ENCODE measurements at places on chromosomes 2 and 18. TPM values are rescaled to one million over a fixed set of nuclear protein-coding genes. Genes with fewer than 3 reads are reported as not detected.

DNA sequence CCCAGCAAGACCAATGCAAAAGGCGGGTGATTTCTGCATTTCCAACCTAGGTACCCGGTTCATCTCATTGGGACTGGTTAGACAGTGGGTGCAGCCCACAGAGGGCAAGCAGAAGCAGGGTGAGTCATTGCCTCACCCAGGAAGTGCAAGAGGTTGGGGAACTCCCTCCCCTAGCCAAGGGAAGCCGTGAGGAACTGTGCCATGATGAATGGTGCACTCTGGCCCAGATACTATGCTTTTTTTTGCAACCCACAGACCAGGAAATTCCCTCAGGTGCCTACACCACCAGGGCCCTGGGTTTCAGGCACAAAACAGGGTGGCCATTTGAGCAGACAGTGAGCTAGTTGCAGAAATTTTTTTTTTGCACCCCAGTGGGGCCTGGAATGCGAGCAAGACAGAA is 662.6 kb upstream of the ACVR2A start:
- peak; percentile 33 for DNase-seq

- DNase-seq = peak; percentile 96
Measured at GRCh38 chr2:112645310-112646101, at the start of gene SLC20A1. SLC20A1 (plus strand) TSS chr2:112645939; CDS start chr2:112646829, 890 bp downstream.

The RAB6C gene
- total RNA-seq = 0.23 TPM

DNA sequence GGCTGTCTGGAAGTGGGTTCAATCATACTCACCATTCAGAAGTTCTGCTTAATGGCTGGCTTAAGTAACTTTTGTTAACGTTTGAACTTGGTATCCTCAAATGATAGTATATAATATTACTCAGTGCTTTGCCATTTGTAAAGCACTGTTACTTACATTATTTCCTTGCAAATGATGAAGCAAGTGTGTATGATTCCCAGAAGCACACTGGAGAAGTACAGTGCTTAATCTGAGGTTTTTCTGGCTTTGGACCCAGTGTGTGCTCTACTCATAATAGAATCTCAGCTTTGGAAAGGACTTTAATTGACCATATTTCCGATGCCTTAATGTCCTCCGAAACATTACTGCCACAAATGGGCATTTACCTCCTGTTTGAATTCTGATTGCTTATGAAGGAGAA is 63.3 kb downstream of the MAP3K20 start:
- no peak for DNase-seq

DNA sequence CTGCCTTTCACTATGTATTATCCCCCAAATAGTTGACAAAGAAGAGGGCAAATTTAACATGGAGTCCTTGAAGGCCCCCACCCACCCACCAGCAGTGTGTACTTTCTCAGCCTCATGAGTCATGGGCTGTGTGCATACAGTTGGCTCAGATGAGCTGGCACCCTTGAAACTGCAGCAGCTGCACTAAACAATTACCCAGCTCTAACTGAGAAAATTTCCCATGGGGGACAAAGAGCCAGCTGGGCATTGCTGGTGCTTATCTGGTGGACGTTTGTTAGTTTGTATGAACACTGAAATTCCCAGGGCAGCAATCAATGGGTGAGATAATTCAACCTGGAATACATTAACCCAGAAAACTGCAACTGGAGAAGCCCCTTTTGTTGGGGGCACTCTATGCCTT is 131.7 kb downstream of the GCA start:
- DNase-seq = no peak

- no peak for DNase-seq
Measured at GRCh38 chr2:653645-654425, 23.4 kb downstream of the TMEM18 start.

- no peak for DNase-seq
Measured at GRCh38 chr18:63844254-63844653, 43.3 kb upstream of the SERPINB2 start.

The SLC11A1 gene
- total RNA-seq = 15.1 TPM

The BCL11A gene
- 21.3 TPM for total RNA-seq

DNA sequence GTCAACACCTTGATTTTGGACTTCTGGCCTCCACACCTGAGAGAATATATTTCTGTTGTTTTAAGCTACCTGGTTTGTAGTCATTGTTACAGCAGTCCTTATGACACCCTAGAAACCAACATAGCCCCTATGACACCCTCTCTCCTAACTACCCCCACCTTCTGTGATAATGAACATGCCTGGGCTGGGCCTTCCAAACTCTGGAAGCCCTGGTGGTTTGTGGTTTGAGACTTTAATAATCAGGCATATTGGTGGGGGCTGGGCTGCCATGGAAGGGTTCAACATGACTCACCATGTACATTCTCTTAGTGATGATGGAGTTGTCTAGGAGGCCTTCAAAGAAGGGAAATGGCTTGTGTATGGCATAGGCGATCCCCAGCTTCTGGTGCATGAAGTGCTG is 3.3 kb downstream of the SP110 start:
- no peak for DNase-seq

The SNED1 gene
- total RNA-seq = 40.9 TPM

DNA sequence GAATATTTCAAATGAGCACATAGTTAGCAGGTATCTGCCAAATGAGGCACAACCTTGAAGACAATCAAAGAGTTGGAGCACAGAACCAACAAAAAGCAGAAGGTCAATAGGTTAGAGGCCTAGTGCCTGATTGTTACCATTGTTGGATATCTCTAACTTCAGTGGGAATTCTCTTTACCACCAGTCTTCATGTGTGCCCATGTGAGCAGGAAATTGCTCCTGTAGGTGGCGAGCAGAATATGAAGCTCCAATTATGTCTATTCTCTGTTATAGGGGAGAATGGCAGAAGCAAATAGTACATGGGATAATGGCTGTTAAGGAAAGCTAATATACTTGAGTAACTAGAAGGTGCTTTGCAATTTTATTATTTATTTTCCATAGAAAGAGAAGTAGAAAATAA is 14.9 kb upstream of the ZNF385B start:
- DNase-seq = no peak

The MEP1B gene
- 0.78 TPM for total RNA-seq

DNA sequence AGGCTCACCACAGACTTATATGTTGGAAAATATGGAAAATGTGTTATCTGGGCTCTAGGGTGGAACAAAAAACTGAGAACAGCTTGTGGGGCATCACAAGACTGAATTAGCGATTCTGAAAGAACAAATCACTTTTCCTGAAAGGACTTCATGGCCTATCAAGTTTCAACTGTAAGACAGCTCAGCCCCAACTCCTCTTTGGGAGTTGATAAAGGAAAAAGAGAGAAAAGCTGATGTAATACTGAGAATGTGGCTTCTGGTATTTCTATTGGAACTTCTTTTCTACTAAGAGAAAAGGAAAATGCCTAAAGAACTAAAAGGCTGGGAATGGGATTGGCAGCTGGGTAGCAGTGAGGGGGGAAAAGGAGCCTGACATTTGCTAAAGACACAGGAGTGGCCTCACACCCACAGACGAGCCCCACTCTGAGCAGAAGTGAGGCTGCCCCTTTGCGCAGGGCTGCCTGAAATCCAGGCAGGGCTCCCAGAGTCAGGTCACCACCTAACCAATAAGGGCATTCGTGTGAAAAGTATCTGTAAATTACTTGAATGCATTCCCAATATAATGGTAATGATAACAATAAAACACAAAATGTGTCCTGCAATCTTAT is 75.6 kb downstream of the LRP2 start:
- no peak for DNase-seq

GRCh38 chr2:231059756-231060155 is 3.1 kb downstream of the PSMD1 start:
- DNase-seq = no peak

The TYMS gene
- total RNA-seq = 5.8 TPM

The SLC4A5 gene
- 4.7 TPM for total RNA-seq

DNA sequence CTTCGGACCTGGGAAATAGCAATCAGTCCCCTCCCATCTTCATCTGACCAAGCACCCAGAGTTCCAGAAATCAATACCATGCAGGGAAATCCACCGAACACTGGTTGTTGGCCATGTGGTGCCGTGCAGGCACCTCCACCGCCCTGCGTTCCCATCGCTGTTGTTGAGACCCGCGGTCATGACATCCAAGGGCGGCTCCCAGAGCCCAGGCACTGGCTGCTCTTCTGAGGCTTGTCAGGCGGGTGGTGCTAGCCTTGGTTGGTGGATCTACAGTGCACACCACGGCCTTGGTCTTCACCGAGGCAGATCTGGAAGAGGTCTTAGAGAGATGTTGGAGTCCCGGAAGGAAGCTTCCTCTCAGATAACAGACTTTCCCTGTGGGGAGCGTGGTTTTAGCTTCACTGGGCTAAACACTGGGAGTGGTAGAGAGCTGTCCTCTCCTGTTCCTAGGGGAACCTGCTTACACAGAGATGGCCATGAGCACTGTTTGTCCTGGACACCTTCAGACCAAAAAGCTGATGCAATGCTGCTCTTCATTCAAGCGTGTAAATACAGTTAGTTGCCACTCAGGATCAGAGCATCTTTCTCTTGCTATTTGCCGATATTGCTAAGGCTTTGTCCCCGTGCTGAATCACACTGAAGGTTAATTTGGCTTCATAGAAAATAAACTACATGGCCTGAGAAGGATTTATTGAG is 58.3 kb downstream of the SMIM21 start:
- DNase-seq = no peak

The CACNB4 gene
- 1.8 TPM for total RNA-seq

The RAPGEF4 gene
- 6.4 TPM for total RNA-seq

- no peak for DNase-seq
Measured at GRCh38 chr2:236400594-236401360, 136.6 kb upstream of the ASB18 start.

- no peak for DNase-seq
Measured at GRCh38 chr18:57854726-57855125, 51.6 kb upstream of the ATP8B1 start.

GRCh38 chr18:3530807-3531206 is 80.8 kb downstream of the TGIF1 start:
- no peak for DNase-seq

The FTCDNL1 gene
- total RNA-seq = 3.1 TPM

DNA sequence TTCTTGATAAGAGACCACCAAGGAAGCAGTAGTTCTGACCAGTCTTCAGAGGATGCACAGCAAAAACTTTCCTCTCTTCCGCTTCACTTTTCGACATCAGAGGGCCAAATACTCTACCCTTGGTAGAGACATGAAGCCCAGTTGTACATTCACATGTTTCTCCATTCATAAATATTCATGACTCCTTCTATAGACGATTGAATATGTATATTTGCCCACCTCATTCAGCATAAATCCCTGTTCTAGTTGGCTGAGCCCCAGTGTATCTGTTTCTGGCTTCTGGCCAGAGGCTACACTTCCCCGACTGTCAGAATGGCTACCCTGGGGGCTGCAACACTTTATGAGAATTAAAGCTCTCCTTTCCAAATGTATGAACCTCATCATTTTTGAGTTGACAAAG is 258.5 kb downstream of the ASXL3 start:
- no peak for DNase-seq

The NPPC gene
- not detected for total RNA-seq

GRCh38 chr2:208142925-208143799 is 2.8 kb downstream of the CRYGB start:
- no peak for DNase-seq

The GAL3ST2 gene
- total RNA-seq = 26.4 TPM

DNA sequence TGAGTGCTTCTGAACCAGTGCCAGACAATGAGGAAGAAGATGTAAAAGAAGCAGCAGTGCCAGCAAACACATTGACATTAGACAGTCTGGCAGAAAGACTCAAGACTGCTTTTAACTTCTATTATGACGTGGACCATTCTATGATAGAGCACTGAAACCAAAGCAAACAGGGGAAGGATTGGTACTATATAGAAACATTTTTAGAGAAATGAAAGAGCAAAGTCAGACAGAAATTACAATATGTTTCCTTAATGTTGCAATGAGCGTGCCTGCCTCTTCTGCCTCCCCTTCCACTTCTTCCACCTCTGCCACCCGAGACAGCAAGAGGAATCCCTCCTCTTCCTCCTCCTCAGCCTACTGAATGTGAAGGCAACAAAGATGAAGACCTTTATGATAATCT is 39.7 kb downstream of the DHX57 start:
- DNase-seq = no peak

DNA sequence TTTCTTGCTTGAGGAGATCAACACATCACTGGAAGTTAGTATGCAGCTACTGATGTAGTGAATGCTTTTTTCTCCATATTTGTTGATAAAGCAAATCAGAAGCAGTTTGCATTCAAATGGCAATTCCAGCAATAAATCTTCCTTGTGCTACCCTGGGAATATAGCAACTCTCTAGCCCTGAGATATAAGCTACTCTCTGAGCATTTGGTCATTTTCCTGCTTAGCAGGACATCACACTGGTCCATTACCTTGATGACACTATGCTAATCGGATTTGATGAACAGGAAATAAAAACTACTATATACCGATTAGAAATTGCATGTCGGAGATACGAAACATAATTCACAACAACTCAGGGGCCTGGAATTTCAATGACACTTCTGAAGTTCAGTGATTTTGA is 152.7 kb downstream of the CBLN2 start:
- DNase-seq = no peak
